AG04449 (cell line): ENCODE measurements at places on chromosomes 2 and 18.

DNA sequence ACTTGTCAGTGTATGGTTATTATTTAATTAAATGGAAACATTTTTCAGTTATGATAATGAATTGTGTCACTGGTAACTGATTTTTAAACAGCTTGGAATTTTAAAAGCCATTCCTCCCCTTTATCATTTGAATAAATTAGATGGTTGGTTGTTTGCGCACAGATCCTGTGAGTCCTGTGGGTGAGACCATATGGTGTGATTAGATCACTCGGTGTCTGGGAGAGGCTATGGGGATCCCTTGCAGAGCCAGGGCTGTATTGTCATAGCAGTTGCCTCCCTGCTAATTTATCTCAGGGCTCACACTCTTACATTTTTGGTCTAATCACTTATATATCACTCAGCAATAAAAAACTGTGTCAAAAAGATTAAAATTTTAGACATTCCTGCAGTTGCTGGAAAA lies 133.5 kb downstream of the ASXL3 start:
- no peak for DNase-seq

DNA sequence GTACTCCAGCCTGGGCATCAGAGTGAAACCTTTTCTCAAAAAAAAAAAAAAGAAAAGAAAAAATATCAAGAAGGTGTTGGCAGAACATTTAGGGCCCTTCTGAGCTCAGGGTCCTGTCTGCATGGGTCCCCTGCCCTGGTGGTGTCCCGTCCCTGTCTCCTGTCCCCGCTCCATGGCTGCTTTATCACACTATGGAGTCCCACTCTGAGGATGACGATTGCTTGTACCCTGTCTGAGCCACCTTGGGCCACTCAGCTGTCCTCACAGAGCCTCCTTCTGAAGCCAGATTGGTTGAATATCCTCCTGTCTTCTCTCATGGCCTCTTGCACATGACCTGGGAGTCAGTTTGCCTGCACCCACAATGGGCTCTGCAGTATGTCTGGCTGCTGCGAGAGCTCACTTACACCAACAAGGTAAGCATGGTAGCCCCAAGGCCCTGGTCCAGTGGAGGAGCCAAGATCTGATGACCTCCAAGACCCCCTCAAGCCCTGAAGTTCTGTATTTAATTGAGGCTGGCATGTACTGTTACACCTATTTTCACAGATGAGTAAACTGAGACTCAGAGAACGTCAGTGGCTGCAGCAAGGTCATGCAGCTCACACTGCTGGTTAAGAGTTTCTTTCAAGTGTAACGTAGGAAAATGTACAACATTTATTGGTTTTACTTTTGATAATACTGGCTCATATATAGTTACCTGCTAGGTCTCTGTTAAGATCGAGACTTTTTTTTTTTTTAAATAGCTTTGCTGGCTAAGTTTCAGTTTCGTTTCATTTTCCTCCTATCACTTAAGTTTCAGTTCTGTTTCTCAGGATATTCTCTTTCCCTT lies 16.9 kb upstream of the ZCCHC2 start:
- DNase-seq, result no peak

DNA sequence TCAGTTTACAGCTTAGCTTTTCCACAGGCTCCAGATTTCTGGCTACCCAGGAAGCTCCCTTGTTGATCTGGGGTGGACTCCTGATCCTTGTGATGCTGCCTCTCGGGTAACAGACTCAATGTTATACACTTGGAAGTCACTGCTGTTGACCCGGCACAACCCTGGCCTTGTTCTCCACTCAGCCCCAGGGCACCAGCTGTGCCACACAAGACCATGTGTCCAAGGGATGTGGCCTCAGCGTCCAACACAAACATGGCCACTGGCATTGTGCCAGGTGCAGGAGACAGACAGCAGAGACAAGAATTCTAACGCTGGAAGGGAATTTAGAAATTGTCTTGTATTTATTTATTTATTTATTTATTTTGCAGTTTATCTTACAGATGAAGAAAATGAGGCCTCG lies 39.0 kb upstream of the PPP4R1 start:
- no peak for DNase-seq

DNA sequence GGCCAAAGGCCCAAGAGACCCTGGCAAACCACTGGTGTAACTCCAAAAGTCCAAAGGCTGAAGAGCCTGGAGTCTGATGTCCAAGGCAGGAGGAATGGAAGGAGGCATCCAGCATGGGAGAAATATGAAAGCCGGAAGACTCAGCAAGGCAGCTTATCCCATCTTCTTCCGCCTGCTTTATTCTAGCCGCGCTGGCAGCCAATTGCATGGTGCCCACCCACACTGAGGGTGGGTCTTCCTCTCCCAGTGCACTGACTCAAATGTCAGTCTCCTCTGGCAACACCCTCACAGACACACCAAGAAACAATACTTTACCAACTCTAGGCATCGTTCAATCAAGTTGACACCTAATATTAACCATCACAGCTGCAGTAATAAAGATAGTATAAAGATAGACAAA lies 34.1 kb downstream of the MAPK4 start:
- DNase-seq, result no peak
